ENCODE measurements at places on chromosomes 16 and 17.

- DNase-seq = no peak
Observed at GRCh38 chr16:49599704-49600103, 226.1 kb downstream of the C16orf78 start.

DNA sequence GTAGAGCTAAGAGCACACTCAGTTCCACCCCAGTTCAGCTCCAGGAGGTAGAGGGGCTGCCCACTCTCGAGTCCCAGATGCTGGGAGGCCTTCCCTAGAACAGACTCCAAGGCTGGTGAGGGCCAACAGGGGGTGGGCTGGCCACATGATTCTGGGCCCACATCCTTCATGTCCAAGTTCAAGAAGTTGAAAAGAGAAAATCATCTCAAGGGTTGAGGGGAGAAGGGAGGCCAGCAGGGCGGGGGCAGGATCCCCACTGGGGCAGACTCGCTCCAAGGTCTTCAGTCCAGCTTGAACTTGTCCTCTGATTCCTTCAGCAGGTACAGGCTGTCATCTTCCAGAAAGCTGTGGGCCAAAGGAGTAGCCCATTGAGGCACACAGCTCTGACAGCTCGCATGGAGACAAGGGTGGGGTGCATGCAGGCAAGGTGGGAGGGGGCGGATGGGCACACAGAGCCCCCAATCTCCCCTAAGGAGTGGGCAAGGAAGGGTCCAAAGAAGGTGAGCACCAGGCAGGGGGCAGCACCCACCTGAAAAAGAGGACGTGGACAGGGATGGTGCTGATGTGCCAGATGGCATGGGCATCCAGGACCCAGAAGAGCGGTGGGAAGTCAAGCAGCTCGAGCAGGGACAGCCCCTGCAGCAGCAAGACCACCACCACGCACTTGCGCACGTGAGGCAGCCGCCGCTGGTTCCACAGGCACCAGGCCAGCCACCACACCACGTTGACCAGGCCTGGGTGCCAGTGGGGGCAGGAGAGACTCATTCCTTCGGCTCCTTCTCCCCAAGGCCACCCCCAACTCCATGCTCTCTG lies 4.5 kb downstream of the PNMT start:
- DNase-seq = no peak

- DNase-seq = no peak
Observed at GRCh38 chr17:56213031-56213430, 59.8 kb downstream of the ANKFN1 start.

DNA sequence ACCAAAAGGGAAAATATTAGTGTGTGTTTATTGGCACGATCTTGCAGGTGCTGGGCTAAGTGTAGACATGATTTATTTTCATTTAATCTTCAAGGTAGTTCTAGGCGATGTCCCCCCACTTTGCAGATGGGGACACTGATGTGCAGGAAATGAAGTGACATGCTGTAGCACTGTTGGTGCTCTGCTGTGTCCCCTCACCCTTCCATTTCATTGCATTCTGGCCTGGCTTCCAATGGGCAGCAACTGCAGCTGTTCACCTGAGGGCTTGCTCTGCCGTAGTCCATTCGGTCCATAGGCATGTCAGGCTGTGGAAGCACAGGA lies 123.9 kb downstream of the PRKCB start:
- DNase-seq = no peak

- no peak for DNase-seq
Observed at GRCh38 chr16:483341-484075, 44.0 kb upstream of the CAPN15 start.

GRCh38 chr16:2121853-2122252 lies 13.8 kb downstream of the PKD1 start:
- no peak for DNase-seq

DNA sequence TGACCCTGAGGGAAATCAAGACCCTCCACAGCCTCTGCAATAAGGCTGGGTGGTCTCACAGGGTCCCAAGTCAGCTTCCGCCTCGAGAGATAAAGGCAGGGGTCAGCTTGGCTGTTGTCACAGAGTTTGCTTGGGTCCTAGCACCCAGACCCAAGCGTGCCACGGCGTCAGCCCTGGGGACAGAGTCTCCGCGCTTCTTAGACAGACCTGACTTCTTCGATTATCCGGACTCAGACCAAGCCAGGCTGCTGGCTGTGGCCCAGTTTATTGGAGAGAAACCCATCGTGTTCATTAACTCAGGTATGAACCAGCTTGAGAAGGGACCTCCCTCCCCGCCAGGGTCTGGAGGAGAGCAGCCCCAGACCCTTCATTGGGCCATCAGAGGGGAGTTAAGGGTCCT lies 588 bp downstream of the C16orf92 start:
- DNase-seq = no peak

DNA sequence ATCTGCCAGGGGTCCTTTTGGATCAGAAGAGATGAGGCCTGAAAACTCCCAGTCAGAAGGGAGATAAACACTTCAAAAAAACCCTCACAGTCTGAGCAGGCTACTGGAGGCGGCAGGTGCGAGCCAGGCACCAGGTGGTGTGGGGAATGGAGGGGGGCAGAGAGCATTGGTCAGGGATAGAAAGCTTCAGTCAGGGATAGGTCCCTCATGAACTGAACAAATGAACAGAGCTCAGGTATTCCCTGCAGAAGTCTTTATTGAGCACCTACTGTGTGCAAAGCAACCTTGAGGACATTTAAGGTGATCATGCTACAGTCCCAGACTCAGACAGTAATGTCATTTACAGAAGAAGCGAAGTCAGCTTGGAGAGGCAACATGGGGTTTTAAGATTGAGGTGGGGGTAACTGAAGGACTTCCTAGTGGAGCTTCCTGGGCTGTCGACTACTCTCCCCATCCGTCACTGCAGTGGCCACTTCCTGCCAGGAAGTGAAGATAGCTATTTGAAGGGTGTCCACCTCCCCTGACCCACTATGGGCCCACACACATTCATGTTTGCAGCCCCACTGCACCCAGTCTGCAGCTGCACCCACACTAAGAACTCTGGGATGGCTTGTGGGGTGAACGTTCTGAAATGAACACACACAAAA lies 3.2 kb downstream of the KIFC3 start:
- DNase-seq = no peak

GRCh38 chr17:7579834-7580603 lies 581 bp downstream of the CD68 start:
- no peak for DNase-seq

- no peak for DNase-seq
Observed at GRCh38 chr17:28530250-28530649, 22.2 kb downstream of the UNC119 start.

DNA sequence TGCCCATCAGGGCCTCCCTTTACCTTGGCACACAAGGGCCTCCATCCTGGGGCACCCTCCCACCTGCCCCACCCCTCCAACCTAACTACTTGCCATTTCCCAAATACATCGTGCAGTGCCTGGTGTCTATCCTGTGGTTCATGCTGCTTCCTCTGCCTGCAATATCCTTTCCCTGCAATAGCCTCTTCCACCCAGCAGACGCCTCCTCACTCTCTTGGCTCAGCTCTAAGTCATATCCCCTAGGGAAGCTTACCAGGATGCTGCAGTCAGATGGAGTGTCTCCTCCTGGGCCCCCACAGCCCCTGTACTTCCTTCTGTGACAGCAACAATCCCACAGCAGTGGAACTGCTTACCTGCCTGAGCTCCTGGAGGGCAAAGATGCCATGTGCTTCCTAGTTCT lies 36.7 kb downstream of the CCDC182 start:
- DNase-seq = peak; percentile 42

DNA sequence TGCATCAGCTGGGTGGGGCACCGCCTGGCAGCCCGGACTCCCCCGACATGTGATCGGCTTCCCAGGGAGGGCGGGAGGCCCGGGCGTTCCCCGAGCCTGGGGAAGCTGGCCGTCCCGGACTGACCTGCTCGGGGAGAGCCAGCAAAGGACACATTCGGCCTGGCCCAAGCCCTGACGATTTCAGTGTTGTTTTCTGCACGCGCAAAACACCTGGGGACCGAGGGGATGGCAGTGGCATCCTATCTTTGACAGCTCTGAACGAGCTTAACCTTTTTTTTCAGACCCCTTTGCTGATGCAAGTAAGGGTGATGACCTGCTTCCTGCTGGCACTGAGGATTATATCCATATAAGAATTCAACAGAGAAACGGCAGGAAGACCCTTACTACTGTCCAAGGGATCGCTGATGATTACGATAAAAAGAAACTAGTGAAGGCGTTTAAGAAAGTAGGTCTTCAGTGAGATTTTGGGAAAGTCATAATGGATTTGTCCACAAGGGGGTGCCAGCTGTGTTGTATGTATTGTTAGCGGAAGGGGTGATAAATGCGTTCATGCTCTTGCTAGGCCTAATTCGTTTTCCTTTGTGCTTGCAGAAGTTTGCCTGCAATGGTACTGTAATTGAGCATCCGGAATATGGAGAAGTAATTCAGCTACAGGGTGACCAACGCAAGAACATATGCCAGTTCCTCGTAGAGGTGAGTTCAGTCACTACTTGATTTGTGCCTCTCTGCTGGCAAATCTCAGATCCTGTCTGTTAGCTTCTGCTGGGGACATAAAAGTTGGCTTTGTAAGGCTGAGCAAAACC lies 1.0 kb downstream of the EIF1 start:
- no peak for DNase-seq

DNA sequence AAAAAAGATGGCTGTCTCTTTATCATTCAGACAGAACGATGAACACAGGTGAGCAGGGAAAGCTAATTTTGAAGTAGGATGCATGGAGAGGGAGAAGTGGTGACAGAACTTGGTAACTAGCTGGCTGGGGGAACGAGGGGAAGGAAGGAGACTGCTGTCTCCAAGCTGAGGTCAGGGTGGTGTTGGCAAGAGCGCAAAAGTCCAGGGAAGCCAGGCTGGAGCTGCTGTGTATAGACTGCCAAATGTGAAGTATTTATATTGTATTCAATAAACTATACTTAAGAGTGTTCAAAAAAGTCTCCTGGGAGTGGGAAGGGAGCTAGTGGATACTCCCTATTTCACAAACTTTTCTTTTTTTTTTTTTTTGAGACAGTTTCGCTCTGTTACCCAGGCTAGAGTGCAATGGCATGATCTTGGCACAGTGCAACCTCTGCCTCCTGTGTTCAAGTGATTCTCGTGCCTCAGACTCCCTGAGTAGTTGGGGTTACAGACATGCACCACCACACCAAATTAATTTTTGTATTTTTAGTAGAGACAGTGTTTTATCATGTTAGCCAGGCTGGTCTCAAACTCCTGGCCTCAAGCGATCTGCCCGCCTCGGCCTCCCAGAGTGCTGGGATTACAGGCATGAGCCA lies 8.2 kb downstream of the TMEM106A start:
- DNase-seq = no peak

- no peak for DNase-seq
Observed at GRCh38 chr16:49932946-49933345, 77.0 kb upstream of the ZNF423 start.

DNA sequence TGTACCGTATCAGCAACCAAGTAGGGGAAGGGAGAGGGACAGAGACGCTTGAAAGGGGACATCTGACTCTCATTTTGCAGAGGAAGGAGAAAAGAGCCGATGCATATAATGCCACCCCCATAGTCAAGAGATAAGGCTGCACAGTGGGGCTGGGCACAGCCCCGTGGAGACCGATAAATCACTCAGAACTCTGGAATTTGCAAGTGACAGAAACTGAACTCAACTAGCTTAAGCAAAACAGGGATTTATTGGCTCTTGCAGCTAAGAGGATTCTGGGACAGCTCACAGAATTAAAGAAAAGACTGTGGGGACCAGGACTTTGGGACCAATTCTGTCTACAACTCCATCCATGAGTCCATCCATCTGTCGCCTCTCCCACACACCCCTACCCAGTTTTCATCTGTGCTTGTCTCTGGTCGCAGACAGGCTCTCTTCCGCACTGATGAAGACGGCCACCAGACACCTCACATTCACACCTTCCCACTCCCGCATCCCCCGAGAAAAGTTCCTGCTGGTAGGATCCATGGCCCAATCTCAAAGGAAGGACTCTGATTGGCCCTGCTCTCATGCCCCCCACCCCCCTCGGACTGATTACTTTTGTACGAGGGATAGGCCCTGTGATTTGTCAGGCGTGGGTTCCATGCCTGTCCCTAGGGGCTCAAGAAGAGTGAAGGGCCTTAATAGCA lies 105.9 kb upstream of the RPL38 start:
- no peak for DNase-seq

GRCh38 chr16:4663465-4663776 lies 29.9 kb upstream of the NUDT16L1 start:
- DNase-seq = no peak
